ENCODE measurements at places on chromosomes 4 and X. TPM values are rescaled to one million over a fixed set of nuclear protein-coding genes. Genes with fewer than 3 reads are reported as not detected.

Gene TEX13C
- total RNA-seq, result not detected

Gene RBM47
- total RNA-seq, result 48.0 TPM

Gene ZXDA
- total RNA-seq, result 12.0 TPM

Gene CCDC149
- 17.4 TPM for total RNA-seq

Gene CCKAR
- total RNA-seq, result not detected

Gene CXorf65
- total RNA-seq, result not detected

Gene SSX3
- total RNA-seq, result not detected
